ENCODE measurements at places on chromosomes 11 and 22.

- DNase-seq, result no peak
Observed at GRCh38 chr11:134447696-134448095, 35.7 kb upstream of the B3GAT1 start.

GRCh38 chr11:95135155-95135554, 45.5 kb downstream of the ENDOD1 start:
- DNase-seq, result no peak

DNA sequence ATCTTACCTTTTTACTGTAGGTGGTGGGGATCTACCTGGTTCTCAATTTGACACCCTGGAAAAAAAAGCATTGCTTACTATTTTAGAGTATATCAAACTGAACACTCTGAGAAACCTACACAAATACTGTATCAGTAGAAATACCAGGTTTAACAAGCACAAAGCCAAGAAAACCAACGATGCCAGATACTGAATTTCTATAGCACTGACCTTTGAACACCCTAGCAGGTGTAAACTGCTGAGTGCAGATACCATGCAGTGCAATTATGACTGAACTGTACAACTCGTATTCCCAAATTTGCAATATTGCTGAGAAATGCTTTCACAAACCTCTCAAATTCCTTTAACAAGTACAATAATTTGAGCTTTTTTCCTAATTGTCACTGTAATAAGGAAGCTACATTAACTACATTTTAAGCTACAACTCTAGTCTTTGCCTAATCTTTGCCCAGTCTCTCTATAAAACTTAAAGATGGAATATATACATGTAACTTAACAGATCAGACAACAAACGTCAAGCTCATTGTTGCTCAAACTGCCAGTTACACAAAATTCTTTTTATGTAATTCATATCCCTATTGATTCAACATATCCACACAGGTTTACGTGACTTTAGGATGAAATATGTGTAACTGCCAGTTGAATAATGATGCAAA, 8.9 kb downstream of the TAF1D start:
- no peak for DNase-seq

GRCh38 chr22:42493393-42493792, 26.2 kb downstream of the RRP7A start:
- DNase-seq, result no peak

GRCh38 chr11:74035264-74035663, 26.4 kb upstream of the UCP3 start:
- no peak for DNase-seq

DNA sequence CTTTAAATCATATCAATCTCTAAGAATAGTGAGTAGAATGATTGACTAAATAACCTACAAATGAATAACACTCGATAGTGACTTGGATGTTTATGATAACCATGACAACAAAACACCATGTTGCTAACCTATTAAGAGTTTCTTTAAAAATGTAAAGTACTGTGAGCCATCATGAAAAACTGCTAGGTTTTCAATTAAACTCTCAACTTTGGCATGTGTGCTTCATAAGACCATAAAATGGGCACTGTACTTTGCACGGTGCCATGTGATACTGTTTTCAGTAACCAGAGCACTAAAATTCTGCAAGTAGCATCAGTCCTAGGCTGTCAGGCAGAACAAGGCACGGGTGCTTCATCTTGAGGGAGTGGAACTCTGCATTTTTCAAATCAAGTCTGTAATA, 96.2 kb upstream of the TRIM77 start:
- DNase-seq, result no peak

- no peak for DNase-seq
Observed at GRCh38 chr11:119863236-119863635, 134.2 kb upstream of the NECTIN1 start.

DNA sequence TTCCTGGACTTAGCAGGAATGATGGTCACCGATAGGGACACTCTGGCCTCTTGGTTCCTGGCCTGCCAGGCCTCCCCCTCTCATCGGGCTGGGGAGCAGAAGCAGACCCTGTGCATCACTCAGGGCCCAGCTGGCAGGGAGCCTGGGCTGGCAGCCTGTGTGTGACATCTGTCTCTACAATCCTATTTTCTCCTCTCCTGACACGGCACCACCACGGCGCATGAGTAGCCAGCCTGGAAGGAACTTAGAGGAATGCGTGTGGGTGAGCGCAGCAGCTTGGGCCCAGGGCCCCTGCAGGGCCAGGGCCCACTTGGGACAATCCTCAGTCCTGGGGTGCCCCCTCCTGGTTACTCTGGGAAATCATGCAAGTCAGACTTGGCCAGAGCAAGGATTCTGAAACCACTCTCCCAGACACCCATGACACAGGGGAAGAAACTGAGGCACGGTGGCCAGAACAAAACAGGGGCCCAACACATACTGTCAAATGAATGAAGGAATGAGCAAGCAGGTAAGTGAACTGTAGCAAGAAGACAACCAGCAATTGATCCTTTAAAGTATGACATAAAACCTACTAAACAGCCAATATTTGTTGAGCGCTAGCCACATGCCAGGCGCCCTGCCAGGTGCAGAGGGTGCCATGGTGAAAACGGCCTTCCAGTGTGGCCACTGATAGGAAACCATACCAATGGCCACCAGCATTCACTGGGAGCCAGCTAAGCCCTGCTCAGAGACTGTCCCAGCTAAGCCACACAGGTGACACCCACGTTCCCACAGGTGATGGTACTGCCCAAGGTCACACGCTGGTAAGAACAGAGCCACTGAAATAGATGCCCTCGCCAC, 13.3 kb downstream of the RSPH14 start:
- peak; percentile 81 for DNase-seq

GRCh38 chr22:42817556-42817955, 39.5 kb downstream of the ARFGAP3 start:
- no peak for DNase-seq

GRCh38 chr11:126176853-126177470, 34.5 kb downstream of the RPUSD4 start:
- DNase-seq, result no peak

GRCh38 chr11:31089117-31089516, 280.4 kb downstream of the DCDC1 start:
- no peak for DNase-seq

DNA sequence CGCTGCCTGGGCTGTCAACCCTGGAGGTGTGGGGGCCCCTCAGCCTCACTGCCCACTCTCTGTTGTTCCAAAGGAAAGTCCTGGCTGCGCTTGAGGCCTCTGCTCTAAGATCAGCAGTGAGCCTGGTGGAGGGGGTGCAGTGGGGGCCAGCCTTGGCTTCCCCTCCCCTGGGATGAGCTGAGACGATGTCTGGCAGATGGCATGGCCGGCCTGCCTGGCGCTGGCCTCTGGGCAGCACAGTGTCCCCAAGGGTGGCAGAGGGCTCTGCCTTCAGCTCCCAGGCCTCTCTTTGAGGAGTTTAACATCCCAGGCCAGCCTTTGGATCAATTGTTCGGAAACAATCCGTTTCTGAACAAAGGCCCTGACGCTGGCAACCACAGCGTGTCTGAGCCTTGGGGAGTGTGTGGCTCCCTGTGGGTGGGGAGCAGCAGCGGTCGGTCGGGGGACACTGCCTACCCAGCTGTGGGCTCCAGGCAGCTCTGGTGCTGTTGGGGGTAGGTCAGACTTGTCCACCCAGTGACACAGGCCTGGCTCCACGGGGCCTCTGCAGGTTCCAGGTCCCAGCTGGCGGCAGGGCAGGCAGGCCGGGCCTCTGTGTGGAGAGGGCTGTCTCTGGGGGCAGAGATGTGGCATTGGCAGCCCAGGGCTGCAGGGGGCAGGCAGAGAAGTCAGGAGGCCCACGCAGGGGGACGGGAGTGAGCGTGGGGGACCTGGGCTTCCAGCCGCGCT, 12.1 kb downstream of the TSPAN4 start:
- no peak for DNase-seq

DNA sequence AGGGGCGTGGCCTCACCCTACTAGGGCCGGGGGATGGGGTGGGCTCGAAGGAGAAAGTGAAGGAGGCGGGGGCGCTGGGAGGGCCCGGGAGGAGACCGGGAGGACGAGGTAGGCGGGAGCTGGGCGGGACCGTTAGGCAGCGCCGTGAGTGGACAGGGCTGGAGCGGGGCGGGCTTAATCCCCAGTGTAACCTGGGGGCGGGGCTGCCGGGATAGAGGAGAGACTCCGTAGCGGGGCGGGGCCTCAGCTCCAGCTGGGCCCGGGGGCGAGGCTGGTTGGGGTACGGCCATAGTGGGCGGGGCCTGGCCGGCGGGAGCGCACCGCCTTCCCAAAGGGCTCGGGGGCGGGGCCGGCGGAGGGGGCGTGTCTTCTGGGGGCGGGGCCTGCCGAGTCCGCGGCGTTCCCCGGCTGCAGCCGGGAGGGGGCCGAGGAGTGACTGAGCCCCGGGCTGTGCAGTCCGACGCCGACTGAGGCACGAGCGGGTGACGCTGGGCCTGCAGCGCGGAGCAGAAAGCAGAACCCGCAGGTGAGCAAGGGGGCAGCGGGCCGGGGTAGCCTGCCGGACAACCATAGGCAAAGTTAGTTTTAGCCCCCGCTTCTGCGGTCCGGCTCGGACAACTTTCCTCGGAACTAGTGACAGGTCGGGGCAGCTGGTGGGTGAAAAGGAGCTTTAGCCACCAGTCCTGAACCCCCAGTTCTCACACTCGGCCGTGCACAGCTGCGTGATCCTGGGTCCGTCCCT, at the start of gene CD82:
TSS of gene CD82 (plus strand) at position 453 of the 742 bp plus-strand sequence. CDS start 29,000 bp downstream, outside the sequence.
- peak; percentile 96 for DNase-seq

- no peak for DNase-seq
Observed at GRCh38 chr22:34015642-34016041, 95.4 kb upstream of the LARGE1 start.

DNA sequence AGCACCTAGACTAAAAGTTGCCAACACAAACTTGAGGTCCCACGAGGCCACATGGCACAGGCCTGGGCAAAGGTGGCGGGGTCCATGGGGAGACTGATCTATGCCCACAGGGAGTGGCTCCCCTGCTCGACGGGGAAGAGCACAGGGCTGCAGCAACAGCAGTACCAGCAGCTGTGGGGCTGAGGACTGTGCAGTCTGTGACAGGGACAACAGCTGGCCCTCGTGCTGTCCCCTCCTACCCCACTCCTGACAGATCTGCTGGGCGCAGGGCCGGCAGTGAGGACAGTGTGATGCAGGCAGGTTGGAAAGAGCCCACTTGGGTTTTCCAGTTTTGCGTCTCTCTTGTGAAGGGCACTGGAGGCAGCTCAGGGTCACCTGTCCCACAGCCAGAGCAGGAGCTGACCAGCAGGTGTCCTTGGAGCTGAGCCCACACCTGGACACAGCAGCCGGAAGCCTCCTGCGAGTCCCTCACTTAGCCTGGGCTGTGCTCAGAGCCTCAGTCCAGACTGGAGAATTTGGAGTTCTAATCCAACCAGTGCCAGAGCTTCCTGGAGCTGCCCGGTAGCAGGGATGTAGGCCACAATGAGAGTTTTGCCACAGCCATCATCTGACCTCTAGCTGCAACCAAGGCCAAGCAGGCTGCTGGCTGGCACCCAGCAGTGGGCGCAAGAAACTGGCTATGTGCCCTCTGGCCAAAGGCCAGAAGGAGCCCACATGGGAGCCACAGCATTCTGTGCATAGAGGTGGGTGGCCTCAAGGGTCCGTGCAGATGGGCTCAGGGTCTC, 3.6 kb upstream of the GAS2L1 start:
- DNase-seq, result no peak

- DNase-seq, result peak; percentile 23
Observed at GRCh38 chr11:106021181-106021966, 666 bp downstream of the MSANTD4 start.

GRCh38 chr11:77784572-77784971, 36.0 kb downstream of the RSF1 start:
- DNase-seq, result no peak

GRCh38 chr11:133402551-133402950, 129.8 kb downstream of the OPCML start:
- DNase-seq, result no peak

GRCh38 chr11:72413914-72414628, 20.3 kb downstream of the CLPB start:
- peak; percentile 86 for DNase-seq

DNA sequence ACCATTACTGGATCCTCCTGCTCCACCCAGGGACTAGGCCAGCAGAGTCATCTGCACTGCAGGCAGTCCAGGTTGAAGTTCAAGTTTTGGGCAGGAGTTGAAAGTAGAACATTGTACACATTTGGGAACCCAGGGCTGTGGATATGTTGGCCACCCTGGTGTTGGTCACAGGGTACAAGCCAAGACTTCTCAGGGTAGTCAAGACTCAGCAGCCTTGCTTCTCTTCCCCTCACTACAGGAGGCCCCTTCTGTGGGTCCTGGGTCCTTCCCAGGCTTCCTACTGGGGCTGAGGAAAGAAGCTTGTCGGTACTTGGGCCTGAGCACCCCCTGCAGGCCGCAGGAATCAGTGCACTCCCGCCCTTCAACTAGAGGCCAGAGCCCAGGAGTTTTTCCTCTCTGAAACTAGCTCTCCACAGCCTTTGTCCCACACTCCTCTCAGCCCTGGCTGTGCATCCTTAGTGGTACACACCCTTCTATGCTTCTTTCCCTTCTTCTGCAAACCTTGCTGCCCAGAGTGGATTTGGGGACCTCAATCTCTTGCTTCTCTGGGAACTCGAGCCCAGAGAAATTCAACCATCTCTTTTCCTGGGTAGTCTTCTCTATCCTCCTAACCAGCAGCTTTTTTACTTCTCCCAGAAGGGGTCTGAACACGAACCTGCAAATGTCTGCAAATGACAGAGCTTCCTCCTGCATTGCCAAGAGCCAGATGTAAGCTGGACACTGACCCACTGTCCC, 2.6 kb upstream of the HPX start:
- DNase-seq, result peak; percentile 58

DNA sequence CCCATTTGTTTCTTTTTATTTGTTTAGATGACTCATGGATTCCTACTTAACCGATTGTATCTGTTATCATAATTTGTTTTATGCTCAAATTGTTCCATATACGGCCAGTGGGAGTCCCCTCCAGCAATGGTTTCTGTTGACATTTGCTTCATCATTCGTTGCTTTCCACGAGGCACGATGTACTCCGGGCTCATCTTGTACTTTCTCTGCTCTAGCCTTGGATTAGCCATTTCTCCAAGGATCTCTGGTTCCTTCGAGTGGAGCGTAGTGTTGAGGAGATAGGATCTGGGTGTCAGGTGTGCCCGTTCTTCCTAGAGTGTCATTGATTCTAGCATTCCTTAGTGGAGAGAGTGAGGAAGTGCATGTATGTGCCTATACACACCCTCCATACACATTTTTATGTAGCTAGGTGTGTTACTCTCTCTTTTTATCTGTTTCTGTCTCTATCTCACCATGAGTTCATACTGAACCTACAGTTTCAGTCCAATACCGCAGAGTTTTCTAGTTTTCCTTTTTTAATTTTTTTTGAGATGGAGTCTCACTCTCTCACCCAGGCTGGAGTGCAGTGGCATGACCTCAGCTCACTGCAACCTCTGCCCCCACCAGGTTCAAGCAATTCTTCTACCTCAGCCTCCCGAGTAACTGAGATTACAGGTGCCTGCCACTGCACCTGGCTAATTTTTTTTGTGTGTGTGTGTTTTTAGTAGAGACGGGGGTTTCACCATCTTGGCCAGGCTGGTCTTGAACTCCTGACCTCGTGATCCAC, 31.4 kb downstream of the TECTA start:
- no peak for DNase-seq

DNA sequence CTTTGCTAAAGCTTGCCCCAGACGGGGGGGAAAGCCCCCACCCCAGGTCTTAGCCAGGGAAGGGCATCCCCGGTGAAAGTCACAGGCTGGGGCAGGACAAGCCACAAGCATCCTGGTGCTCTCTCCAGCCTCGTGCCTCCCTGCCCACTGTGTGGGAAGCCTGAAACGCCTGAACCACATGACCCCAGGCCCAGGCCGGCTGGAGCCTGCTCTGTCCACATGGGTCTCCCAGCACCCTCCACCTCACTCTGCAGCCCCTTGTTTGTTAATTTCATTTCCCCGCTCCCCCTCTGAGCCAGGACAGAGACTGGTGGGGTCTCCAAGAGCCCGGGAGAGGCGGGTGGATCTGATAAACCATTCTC, 58.3 kb upstream of the TCF20 start:
- no peak for DNase-seq

GRCh38 chr11:118634431-118635236, 27.2 kb downstream of the PHLDB1 start:
- no peak for DNase-seq

Data from NAMALWA (cell line).